ENCODE measurements at places on chromosomes 1 and 21.

GRCh38 chr1:218164111-218164929 lies 120.8 kb upstream of the RRP15 start:
- DNase-seq, result no peak

DNA sequence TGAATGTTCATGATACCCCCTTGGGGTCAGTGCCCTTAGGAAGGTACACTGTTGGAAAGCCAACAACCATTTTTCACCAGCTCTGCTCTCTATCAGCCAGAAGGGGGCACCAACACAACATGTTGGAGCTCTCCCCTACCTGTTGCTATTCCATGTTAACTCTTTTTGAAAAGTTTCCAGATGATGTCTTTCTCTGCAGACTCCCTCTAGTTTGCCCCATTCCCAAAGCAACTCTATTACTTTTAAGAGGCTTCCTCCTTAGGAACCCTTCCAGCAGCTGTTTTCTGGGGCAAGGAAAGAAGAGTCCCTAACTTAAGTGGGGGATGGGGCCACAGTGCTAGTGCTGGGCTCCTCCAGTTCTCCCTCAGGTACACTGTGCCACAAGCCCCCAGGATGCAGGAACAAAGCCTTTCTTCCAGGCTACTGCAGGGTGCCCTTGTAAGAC lies 22.9 kb upstream of the NDC1 start:
- peak; percentile 77 for DNase-seq

- DNase-seq, result peak; percentile 94
Measured at GRCh38 chr21:36429947-36430546, 44.9 kb downstream of the CHAF1B start.

DNA sequence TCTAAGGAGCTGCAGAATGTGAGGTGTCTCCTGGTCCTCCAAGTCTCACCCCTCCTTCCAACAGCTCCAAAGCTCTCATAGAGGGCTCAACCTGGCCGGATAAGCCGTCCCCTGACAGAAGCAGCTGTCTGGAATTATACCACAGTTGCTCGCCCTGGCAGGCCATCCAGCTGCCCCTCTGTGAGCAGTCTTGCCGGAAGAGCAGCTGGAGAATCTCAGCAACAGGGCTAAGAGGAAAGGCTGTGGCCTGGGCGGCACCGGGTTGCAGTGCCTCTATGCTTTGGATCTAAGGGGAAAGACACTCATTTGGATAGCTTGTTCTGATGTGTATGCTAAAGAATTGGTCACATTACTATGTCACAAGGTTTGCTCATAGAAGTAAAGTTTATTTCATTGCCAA lies 12.4 kb downstream of the TMCC2 start:
- DNase-seq, result no peak

- no peak for DNase-seq
Measured at GRCh38 chr1:9780554-9781110, 43.1 kb downstream of the CLSTN1 start.

DNA sequence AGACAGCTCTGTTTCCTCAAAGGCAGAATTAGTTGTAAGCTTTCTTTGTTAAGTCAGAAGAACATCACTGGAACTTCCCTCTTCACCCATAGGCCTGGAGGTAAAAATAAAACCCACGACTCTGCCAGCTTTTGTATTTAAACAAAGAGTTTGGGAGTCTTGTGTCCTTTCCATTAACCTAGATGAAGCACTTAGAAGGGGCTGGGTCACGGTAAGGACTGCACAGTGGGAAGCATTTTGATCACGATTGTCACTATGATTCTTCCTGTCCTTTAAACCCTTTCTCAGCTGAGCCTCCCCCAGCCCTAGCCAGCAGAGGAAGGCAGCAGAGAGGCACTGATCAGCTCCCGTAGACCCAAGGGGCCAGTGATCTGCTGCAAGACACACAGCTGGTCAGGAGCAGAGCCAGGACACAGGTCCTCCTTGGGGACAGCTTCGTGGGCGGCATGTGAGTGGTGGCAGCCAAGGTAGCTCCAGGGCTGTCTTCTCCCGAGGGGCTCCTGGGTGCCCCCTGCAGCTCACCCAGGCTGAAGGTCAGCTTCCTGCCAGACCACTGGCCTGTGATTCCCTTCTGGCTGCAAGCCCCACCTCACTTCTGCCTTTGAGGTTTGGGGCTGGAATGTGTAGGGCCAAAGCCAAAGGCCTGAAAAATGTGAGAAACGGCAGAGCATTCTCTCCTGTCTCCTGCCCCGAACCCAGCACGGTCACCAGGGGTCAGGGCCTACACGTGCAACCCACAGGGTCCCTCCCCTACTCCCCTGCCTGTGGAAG lies 4.0 kb upstream of the LAPTM5 start:
- DNase-seq, result peak; percentile 51

GRCh38 chr21:36728371-36729111 lies 29.6 kb downstream of the SIM2 start:
- DNase-seq, result no peak

GRCh38 chr1:180130651-180131050 lies 24.0 kb upstream of the QSOX1 start:
- DNase-seq, result no peak

- no peak for DNase-seq
Measured at GRCh38 chr1:29297450-29297849, 61.1 kb downstream of the PTPRU start.

DNA sequence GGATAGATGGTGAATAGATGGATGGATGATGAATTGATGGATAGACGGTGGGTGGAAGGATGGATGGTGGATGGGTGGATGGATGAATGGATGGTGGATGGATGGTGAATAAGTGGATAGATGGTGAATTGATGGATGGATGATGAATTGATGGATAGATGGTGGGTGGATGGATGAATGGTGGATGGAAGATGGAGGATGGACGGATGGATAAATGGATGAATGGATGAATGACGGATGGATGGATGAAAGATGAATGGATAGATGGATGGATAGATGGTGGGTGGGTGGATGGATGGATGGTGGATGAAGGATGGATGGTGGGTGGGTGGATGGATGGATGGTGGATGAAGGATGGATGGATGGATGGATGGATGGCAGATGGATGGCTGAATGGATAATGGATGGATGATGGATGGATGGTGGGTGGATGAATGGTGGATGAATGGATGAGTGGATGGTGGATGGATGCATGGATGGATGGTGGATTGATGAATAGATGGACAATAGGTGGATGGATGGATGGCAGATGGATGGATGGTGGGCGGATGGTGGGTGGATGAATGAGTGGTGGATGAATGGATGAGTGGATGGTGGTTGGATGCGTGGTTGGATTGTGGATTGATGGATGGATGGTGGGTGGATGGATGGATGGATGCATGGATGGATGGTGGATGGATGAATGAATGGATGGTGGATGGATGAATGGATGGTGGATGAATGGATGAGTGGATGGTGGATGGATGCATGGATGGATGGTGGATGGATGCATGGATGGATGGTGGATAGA lies 5.3 kb downstream of the CHD5 start:
- DNase-seq, result no peak

- DNase-seq, result no peak
Measured at GRCh38 chr1:241902391-241903065, 54.5 kb downstream of the EXO1 start.

DNA sequence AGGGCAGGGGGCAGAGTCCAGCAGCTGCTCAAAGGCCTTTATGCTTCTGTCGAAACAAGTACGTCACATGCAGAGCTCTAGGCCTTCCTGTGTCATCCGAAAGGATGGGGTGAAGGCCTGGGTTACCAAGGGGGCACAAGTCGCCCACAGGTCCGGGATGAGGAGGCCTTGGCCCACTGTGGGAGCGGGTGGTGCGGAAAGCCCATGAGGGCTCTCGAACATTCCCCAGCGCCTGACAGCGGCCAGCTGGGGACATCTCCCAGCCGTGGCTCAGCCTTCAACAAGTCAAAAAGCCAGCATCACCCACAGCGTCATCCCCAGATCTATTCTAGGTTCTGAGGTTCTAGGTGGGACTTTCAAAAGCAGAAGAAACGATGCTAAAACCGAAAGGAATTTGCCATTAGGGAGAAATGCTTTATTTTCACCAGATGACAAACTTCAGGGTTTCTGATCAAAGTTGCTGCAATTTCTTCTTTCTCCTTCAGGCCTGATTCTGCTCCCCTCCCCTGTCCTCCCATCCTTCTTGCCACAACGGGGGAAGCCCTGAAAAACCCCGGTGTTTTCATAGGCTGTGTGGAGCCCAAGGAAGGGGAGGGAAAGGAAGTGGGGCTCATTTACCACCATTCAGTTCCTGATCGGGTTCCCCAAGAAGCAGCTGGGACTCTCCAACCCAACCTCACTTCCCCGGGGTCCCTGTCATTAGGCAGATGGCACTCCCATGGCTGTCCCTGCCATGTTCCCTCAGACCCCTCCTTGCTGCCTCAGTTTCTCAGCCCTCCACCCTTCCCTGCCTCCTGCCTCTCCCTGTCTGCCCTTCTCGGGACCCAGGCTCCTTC lies 17.6 kb downstream of the GPR137B start:
- DNase-seq, result no peak

- DNase-seq, result no peak
Measured at GRCh38 chr1:63651161-63651701, 58.0 kb downstream of the PGM1 start.

GRCh38 chr1:46517010-46517600 lies 27.5 kb downstream of the DMBX1 start:
- DNase-seq, result no peak

DNA sequence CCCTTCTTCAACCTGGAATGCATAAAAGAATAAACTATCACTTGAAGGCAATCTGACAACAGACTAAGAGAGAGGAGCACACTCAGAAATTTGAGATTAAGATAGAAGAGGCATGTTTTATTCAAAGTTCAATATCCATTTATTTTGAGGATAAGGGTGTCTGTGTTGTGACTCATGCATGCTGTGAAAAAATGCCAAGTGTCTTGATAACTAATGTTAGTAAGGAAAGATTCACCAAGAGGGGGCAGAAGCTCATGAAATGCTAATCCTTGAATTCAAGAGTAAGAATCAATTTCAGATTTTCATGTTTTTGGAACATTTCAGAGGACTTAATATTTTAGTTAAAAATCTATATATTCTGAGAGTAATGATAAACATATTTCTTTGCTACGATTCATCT lies 94.0 kb downstream of the IFI44 start:
- DNase-seq, result no peak

- no peak for DNase-seq
Measured at GRCh38 chr1:245121523-245121922, 33.3 kb upstream of the KIF26B start.

- no peak for DNase-seq
Measured at GRCh38 chr1:97905141-97905940, 15.5 kb downstream of the DPYD start.

GRCh38 chr1:53702341-53702740 lies 36.6 kb downstream of the GLIS1 start:
- DNase-seq, result no peak

DNA sequence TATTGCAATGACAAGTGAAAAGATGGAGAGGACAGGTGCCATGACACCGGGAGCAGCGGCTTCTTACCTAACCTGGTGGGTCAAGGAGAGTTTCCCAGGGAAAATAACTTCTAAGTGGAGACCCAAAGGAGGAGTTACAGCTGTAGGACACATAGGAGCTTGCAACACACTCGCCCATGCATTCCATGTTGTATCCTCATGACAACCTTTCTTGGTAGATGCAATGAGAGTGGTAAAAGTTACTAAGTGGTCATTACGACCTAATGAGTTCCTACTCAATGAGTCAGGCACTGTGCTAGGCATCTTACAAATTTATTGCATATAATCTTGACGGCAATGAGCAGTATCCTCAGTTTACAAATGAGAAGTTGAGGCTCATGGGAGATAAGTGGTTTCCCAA lies 119.5 kb upstream of the HOOK1 start:
- no peak for DNase-seq

DNA sequence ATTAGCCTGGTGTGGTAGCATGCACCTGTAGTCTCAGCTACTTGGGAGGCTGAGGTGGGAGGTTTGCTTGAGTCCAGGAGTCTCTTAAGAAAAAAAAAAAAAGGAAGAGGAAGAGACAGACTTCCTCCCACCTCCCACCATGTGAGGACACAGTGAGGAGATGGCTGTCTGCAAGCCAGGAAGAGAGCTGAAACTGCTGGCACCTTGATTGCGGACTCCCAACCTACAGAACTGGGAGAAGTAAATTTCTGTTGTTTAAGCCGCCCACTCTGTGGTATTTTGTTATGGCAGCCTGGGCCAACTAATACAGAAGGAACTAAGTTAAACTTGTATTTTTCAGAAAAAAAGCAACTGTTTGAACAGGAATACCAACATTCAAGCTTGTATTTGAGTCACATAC lies 21.7 kb downstream of the DOP1B start:
- no peak for DNase-seq

GRCh38 chr21:40496116-40496515 lies 350.8 kb downstream of the DSCAM start:
- DNase-seq, result no peak

DNA sequence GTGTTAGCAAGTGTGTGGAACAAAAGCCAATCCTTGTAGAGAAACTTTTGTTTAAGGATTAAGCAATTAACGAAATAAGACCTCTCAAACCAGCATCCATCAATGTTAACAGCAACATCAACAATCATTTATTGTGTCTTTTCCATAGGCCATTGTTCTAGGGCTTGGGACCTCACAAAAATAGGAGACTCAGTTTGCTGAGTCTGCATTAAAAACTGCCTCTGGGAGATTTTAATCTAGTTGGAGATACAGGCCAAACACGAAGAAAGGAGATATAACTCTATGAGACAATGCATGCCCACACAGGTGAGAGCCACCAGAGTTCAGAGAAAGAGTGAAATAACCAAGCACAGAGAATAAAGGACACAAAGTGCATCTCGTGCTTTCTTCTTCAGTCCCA lies 14.4 kb upstream of the SELP start:
- no peak for DNase-seq

Data from erythroblast (primary cell).